ENCODE measurements at places on chromosomes 7 and 10. TPM values are rescaled to one million over a fixed set of nuclear protein-coding genes. Genes with fewer than 3 reads are reported as not detected.

GRCh38 chr7:105773030-105773460 is 103.4 kb downstream of the ATXN7L1 start:
- DNase-seq, result no peak
- H3K27me3 ChIP-seq, result peaks cover 13% of the 10 kb centered on the region
- H3K4me3 ChIP-seq, result no peak overlapping the region
- H3K36me3 ChIP-seq, result no peaks in the 10 kb centered on the region
- no peak overlapping the region for H3K27ac ChIP-seq
- H3K4me1 ChIP-seq, result no peaks in the 10 kb centered on the region

GRCh38 chr10:11397077-11397965 is 214.1 kb downstream of the USP6NL start:
- H3K27me3 ChIP-seq, result peaks cover 11% of the 10 kb centered on the region
- no peak overlapping the region for H3K4me3 ChIP-seq
- peaks cover 23% of the 10 kb centered on the region for H3K4me1 ChIP-seq
- H3K27ac ChIP-seq, result no peak overlapping the region

GRCh38 chr10:88147000-88147798 is 283.8 kb downstream of the PTEN start:
- H3K36me3 ChIP-seq, result peaks cover 12% of the 10 kb centered on the region
- H3K4me1 ChIP-seq, result peaks cover 10% of the 10 kb centered on the region

DNA sequence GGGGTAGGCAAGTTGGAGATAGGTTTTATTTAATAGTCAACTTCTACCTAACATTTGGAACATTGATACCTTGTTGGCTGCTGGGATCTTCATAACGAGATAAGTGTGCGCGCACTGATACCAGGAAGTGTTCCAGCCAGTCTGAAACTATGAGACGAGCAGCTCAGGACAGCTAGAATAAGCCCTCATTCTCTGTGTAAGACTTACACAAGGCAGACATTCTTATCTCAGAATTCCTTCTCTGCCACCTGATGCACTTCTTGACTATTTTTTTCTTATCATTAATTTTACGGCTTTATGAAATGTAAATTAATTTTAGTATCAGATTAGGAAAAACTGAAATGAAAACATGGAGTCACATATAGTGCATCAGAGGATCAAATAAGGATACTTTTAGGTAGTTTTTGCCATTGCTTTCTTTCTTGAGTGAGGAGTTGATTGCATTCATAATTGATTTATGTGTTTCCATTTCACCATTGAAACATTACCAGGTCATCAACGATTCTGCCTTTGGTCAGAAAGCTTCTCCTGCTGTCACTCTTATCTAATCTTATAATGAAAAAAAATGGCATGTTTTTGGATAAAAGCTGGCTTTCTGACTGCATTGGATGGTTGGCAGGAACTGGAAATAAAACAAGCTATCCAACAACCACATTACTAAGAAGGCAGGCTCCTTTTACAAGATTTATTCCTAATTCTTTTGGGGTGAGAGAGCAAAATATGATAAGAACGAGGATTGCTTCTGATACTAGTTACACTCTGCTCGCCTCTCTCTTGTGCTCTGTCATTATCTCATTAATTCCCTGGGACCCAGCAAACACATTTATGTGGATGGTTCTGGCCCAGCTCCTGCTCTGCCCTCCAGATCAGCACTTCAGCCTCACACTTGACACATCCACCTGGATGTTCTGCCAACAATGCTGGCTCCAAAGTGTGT is 40.4 kb upstream of the ABCB5 start:
- DNase-seq, result no peak
- H3K27ac ChIP-seq, result no peak overlapping the region
- H3K36me3 ChIP-seq, result no peaks in the 10 kb centered on the region
- H3K4me3 ChIP-seq, result no peak overlapping the region
- no peaks in the 10 kb centered on the region for H3K4me1 ChIP-seq

The LIMK1 gene
- total RNA-seq, result 24.3 TPM

The PTF1A gene
- not detected for total RNA-seq

The SFRP5 gene
- not detected for total RNA-seq

The GARIN1A gene
- 0.73 TPM for total RNA-seq

The PON3 gene
- not detected for total RNA-seq
